Mesendoderm (in vitro differentiated cells): ENCODE measurements at places on chromosomes 1 and 21.

GRCh38 chr1:55213151-55213884, 1.8 kb downstream of the USP24 start:
- DNase-seq, result no peak

DNA sequence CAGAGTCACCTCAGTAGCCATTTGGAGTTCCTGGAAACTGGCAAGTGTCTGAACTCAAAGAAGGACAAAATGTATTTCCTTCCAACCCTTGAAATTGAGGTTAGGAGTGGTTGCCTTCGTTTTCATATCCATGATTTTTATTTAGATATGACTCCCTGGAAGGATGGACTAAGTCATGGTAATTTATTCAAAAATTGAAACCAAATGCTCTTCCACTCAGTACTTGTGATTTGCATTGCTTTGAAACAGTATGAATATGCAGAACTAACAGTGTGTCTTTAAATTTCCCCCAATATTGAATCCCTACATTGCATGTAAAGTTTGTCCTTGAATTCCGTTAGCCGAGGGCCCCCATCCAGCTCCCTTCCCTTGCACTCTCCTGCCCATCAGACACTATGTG, 112.1 kb upstream of the DNAH14 start:
- DNase-seq, result no peak

DNA sequence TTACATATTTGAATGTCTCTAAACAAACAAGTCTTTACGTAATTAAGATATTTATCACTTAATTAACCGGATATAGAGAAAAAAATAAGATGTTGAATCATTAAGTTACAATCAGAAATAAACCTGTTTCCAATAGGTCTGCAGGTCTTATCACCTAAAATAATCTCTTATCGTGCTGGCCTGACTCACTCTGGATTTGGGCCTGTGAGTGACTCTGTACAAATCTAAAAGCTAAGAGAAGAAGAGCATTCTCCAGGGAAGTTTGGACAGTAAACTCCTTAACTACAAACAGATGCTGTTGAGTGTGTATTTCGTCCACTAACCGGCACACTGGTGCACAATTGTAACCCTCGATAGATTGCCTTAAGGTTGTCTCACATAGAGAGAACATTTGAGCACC, 25.3 kb downstream of the CEP104 start:
- DNase-seq, result no peak

DNA sequence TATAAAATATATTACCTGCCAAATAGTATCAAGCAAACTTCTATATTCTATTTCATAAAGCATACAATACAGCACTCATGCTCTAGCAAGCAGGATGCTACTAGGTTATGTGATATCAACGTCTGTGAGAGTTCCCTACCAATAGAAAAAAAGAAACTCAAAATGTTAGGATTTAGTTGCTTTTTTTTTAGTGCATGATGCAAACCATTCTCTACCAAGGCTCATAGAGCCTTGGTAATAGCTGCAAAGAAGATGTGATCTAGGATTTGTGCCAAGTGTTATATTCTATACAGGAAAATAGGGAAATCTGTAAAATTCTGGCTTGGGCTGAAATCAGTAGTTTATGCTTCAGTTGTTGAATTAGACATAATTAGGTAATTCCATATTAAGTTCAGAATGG, 394.4 kb downstream of the DSCAM start:
- no peak for DNase-seq

- DNase-seq, result no peak
Measured at GRCh38 chr1:10380594-10381275, 18.1 kb upstream of the PGD start.

GRCh38 chr1:118783095-118783758, 204.9 kb downstream of the TBX15 start:
- DNase-seq, result peak; percentile 3

- no peak for DNase-seq
Measured at GRCh38 chr1:231919239-231919885, 292.8 kb downstream of the DISC1 start.

- no peak for DNase-seq
Measured at GRCh38 chr1:73832276-73833181, 365.4 kb downstream of the LRRIQ3 start.

- no peak for DNase-seq
Measured at GRCh38 chr1:117883616-117884015, 45.8 kb downstream of the GDAP2 start.

DNA sequence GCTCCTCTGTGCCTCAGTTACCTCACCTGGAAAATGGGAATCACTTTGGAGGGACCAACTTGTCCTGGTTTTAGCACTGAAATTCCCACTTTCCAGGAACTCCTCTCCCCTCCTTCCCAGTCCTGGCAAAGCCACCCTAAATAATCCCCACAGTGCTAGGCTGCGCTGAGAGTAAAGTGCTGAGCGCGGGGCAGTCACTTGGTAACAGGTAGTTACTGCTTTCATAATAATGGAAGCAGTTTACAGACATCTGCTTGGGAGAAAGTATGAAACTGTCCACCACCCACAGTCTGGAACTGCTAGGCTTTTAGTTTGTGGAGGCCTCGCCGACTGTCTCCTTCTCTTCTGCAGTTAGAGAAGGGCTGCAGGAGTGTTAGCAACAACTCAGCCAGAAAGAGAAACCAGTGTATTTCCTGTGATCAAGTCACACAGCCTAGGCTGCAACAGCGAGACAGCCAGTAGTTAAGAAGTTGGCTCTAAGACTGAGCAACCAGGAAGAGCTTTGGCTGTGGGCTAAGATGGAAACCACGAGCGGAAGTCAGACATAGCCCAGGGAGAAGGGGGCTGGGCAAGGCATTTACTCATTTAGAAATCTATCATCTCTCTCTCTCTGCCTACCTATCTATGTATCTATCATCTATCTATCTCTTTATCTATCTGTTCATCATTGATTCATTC, 30.8 kb upstream of the ABCG1 start:
- no peak for DNase-seq

- no peak for DNase-seq
Measured at GRCh38 chr1:83769594-83770318, 229.2 kb downstream of the TTLL7 start.

DNA sequence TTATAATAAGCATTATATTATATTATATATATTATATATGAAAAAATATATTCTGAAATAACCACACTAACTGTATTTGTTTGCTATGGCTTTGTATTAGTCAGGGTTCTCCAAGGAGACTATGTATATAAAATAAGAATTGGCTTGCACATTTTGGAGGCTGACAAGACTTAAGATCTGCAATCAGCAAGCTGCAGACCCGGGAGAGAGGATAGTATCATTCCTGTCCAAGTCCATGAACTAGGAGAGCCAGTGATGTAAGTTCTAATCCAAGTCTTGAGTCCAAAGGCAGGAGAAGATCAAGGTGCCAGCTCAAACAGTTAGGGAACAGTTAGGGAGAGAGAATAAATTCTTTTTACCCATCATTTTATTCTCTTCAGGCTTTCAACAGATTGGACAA, 639.5 kb downstream of the PLPP3 start:
- no peak for DNase-seq

DNA sequence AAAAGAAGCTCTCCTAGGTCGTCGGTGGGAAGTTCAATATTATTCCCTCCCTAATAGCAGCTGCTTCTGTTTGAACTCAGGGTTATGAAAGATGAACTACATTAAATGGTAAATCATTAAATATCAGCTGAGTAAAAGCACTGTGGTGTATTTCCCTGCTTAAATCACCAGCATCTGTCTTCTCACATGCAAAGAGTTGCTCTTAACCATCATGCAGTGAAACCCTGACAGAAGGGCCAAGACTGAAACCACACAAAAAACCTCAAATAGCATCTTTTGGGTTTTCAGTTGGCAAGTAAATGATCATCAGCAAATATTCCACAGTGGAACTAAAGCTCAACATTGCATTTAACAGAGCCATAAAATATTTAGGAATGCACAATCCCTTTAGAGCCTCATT, 380.0 kb upstream of the ADGRL2 start:
- no peak for DNase-seq

DNA sequence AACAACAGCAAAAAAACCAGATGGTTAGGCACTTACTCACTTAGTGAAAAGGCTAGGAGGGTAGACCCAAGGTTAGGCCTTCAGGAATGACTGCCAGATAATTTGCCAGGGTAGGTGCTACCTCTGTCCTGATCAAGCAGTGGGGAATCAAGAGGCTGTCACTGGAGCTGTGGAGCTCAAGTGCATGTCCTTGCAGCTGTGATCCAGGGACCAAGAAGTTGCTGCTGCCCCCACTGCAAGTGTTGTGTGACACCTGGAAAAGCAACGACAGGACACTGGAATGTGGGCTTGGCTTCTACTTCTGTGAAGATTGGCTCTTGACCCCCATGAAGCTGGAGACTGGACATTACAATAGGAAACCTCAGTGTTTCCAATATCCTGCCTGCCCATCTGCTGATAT, 72.1 kb downstream of the PEX14 start:
- DNase-seq, result no peak
